HS-27A (cell line): ENCODE measurements at places on chromosomes 11 and 22.
A peak's percentile ranks its signal among the peaks of the same experiment; 100 is the strongest.

DNA sequence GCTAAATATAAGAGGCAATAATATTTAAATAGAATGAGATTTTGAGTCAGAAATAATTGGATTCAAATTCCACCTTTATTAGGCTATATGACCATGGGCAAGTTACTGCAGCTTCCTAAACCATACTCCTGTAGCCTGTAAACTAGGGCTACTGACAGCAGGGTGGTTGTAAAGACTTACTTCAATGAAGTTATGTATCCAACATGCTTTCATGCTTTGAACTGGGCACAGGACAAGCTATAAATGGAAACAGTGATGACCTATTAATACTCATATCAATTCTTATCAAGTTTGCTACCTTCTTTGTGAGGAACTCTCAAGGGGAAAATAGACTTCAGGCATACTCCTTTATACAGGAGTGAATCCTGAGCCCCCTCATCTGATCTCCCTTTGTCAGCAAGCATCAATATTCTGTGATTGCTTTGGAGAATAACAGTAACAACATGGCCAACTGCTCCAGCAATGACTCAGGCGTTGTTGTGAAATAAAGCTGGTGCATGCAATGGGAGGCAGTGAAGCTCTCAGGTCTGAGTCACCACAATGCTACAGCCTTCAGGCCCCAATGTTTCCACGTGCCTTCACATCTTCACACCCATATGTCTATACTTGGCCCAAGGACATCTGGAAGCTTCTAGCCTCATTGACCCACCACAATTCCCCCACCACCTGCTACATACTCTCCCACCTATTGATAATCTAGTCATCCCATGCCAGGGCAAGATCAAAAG, 102.5 kb downstream of the KCNA4 start:
- no peak for DNase-seq

GRCh38 chr11:112485280-112485679, 224.6 kb upstream of the PLET1 start:
- DNase-seq = no peak

- DNase-seq = no peak
These were observed 165.3 kb downstream of the TTC28 start for GRCh38 chr22:28514321-28514821.

DNA sequence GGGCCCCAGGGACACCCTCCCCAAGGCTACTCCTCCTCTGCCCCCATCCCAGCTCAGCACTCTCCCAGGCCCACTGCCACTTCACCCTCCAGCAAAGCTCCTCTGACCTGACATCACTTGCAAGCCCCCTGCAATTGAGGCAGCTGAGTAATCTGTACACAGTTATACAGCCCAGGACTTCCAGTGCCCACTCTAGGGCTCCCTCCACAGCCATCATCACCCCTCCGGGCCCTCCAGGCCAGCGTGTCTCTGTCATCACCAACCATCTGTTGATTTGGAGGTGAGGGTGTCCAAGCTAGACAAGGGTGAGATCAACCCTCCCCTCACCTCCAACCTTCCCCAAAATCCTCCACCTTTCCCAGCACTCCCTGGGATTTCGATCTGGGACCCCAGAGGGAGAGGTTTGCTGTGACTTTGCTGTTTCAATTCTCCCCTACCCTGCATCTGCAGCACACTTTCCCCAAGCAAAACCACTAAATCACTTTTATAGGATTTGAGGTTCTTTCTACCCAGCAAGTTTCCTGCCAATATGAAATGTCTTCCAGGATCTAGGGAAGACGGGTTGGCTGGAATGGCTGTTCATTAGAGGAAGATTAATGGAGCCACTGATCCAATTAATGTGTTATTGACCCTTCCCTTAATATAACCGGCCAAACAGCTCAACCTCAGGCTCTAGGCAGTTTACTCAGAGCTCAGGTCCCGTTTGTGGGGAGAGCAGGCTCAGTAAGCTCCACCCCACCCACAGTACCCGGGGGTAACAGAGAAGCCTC, 92.9 kb downstream of the CHST1 start:
- DNase-seq = no peak

- no peak for DNase-seq
These were observed at the start of gene DSCAML1 for GRCh38 chr11:117796872-117797529. DSCAML1 (minus strand) TSS chr11:117797216; CDS start chr11:117797079, 137 bp downstream.

- DNase-seq = no peak
These were observed 109.8 kb upstream of the ZC3H12C start for GRCh38 chr11:109983358-109983757.

GRCh38 chr11:78372114-78372768, 45.4 kb downstream of the GAB2 start:
- no peak for DNase-seq

- DNase-seq = no peak
These were observed 115.9 kb downstream of the CCDC81 start for GRCh38 chr11:86490582-86490981.

DNA sequence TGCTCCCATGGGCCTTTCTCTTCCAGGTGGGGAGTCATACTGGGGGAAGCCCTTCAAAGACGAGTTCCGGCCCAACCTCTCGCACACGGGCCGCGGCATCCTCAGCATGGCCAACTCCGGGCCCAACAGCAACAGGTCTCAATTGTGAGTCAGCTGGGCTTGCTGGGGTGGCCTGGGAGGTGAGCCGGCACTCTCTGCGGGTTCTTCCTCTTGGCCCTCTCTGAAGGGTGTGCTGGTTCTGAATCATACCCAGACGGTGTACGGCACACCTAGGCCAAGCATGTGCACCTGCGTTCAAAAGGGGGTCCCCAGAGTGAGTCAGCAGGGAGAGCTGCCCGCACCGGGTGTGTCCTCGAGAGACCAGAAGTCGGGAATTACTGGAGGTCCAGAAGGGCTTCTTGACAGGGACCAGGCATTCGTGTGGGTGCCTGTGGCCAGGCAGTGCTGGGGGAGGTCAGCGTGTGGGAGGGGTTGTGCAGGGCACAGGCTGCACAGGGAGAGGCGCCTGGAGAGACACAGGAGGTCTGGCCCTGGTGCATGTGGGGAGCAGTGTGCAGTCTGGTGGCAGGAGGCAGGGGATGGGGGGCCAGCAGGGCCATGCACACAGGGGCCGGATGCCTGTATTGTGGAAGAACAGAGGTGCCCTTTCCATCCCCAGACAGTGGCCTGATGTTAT, 23.0 kb downstream of the PPIL2 start:
- no peak for DNase-seq

- DNase-seq = no peak
These were observed 19.6 kb upstream of the MOGAT2 start for GRCh38 chr11:75697906-75698581.

DNA sequence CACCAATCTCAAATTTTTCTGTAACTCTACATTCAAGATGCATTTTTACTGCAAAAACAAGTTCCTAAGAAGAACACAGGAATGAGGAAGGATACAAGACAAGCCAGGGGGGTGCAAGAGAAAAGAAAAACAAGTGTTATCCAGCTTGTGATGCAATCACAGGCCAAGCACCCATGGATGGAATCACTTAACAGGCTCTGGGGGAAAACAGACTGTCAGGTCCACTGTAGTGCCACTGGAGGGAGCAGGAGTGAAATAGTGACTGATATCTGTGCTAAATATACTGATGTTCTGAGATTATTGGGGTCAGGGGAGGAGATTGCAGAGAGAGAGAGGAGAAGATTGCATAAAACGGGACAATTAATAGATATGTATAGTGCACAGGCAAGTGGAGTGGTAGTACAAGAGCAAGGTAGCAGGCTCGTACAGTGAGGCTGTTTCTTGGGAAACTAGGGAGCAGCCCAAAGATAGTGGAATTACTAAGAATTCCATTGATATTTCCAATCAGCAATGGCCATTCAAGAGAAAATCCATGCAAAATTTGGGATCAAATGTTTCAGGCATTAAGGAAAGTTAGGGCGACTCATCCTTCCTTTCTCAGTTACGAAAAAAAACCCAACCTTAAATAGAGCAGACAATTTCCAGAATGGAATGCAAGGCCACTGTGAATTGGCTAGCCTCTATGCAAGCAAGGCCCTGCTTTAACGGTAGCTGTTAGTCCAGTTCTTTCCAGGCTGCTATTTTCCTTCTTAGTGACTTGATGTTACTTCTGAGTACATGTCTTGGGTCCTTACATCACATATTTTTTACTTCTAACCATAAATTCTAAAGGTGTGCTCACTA, 52.2 kb upstream of the CEP126 start:
- DNase-seq = no peak

DNA sequence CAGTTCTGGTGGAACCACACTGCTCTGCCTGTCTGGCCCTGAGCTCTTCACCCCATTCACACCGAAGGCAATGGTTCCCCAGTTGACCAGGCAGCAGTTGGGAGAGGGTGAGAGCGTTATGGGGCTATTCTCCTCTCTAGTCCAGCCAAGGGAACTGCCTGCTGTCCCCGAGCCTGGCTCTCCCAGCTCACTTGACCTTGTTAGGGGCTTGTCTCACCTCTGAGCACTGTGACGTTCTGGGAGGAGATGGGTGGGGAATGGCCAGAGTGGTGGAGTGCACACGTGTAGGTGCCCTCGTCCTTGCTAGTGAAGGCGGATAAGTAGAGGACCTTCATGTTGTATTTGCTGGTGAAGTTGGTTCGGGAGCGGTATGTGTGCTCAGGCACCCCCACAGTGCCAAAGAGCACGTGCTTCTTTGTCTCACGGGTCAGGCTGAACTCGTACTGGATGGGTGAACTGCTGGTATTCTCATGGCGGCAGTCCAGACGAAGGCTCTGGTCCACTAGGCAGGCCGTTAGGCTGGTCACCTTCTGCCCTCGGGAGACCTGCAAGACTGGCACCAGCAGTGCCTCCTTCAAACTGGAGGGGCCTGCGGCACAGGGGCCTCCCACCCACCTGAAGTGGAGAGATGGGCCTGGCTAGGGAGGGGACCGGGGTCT, 3.0 kb downstream of the THY1 start:
- DNase-seq = no peak

DNA sequence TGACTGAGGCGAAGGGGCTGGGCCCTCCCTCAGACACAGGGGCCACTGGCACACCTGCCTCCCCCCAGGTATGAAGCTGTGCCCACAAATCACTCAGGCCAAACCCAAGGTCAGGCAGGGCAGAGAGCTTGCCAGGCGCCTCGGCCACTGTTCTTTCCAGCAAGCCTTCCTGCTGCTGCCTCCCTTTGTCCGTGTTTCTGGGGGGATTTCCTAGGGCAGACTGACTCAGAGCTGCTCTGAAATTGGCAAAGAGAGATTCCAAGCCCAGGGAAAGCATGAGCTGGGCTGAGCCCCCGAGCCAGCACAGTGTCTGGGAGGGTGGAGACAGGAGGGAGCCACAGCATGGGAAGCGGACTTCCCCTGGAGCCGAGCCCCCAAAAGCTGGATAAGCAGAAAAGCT, 33.2 kb downstream of the PPP2R1B start:
- no peak for DNase-seq

- no peak for DNase-seq
These were observed 13.6 kb upstream of the RNH1 start for GRCh38 chr11:520428-521176.

DNA sequence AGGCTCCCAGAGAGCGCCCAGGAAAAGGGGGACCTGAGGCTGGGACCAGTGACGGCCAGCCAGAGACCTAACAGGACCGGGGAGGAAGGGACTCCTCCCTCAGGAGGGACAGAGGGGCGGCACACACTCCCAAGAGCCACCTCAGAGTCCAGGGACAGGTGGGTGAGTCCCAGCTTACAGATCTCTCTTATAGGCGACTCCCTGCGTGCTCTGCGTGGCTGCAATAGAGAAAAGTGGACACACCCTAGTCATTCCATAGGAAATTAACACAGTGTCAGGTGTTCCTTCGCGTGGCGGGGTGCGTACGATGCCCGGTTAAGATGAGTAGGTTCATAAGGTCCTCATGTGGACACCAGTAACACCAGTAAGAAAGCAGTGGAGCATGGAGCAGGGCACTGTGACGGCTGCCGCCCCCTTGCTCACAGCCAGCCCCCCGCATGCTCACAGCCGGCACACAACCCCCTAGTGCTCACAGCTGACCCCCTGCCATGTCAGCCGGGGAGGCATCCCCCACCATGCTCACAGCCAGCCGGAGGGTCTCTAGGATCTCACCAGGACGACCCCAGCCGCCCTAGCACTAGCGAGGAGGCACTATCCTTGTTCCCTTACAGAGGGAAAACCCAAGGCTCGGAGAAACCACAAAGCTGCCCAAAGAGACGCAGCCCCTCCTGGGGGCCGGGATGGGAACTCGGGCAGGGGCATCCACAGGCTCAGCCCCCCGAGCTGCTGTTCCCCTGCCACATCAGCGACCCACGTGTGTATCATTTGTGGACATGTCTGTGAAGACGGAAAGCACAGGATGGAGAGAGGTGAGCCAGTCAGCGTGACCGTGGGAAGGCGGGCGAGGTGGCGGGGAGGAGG, 426.8 kb downstream of the TBC1D22A start:
- no peak for DNase-seq

DNA sequence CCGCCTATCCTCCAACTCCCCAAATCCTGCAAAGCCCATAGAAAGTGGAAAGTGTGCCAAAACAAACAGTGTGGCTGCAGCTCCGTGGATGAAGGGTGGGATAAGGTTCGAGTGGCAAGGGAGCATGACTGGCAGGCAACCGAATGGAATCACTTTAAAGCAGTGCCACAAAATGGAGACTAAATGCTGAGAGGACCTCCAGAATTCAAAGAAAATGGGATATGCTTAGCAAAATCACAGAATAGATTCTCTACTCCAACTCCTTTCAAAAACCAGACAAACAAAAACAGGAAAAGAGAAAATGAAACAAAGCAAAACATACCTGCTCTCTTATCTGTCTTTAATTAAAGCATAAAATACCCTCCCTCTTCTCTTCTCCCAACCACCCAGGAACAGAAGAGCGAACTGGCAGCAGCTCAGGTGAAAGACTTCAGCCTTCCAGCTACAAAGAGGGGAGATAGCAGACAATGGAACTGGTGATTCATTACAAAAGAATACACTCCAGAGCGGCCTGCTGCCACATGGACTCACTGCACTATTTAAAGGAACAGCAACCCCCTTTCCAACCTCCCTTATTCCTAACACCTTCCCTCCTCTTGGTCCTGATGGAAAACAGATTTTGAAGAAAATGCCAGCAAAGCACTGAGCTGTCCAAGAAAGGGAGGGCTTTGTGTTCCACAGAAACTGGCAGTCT, 118.5 kb downstream of the APOL5 start:
- peak; percentile 80 for DNase-seq

DNA sequence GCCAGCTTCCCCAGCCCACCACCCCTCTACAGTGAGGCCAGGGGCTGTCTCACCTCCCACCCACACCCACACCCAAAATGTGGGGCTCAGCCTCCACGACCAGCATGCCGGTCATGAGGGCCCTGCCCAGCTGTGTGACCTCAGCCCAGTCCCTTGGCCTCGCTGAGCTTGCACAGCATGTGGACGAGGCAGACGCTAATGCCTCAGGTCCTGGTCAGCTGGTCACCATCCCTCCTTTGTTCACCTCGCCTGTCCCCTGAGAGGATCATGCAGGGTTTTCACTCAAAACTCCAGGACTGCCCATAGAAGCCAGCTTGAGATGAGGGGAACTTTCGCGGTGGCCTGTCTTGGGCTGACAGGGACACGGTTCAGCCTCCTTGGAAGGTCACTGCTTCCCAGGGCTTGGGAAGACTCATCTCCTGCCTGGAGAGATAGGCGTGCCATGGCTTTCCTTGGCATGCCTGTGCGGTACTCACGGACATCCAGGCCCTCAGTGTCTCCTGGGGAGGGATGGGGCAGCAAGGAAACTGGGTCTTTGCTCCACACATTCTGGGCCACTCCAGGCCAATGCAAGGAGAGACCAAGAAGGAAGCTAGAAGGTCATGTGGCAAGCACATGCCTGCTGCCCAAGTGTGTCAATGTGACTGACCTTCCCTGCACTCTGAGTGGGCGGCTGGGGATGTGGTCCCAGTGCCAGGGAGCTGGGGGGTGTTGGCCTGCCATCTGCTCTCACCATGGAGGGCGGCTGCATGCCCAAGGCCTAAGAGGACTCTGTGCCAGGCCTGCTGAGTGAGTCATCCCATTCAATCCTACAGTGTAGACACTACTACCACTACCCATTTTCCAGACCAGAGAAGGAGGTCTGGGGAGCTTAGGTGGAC, 3.2 kb upstream of the RTN4R start:
- no peak for DNase-seq

GRCh38 chr22:49972163-49973017, 11.8 kb downstream of the PIM3 start:
- no peak for DNase-seq
